ENCODE measurements at places on chromosomes 1 and 21.
A peak's percentile ranks its signal among the peaks of the same experiment; 100 is the strongest.

- no peak for DNase-seq
Measured at GRCh38 chr21:42582787-42583476, 69.3 kb downstream of the SLC37A1 start.

DNA sequence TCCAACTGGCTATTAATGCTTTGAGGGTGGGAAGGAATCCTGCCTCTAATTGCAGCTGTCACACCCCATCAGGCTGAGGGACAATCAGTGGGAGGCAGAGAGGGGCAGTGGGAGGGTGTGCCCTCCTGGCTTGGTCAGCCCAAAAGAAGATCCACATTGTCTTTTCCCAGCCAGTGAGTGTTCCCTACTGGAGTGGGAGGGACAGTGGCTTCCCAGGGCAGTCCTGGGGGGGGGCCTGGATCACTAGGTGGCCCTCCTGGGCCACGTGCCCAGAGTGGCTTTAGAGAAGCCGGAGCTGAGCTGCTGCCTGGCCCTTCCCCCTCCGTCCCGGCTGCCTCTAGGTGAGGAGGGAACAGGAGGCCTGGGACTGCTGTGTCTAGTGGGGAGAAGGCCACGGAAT lies 14.0 kb downstream of the INKA2 start:
- DNase-seq: no peak

DNA sequence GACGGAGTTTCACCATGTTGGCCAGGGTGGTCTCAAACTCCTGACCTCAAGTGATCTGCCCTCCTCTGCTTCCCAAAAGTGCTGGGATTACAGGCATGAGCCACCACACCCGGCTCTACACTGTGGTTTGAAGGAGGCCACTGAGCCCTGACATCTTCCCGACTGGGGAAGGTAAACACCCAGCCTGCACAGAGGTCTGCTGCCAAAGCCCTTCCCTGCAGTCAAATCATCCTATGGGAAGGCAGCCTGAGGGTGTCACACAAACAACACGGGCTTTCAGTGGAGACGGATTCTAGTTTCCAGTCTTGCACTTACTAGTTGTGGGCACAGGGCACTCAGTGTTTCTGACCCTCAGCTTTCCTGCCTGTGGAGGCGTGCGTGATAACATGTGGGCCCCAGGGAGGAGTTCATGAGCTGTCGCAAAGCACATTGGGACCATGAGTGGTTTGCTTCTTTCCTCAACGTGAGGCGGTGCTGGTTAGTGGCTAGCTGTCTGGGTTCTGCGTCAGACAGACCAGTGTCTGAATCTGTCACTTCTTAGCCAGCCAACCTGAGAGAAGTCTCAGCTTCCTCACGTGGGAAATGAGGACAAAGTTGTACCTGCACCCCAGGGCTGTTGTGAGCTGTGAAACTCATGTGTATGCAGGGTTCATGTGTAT lies 21.5 kb upstream of the OPRD1 start:
- no peak for DNase-seq

GRCh38 chr1:113552244-113552643 lies 161.9 kb downstream of the MAGI3 start:
- no peak for DNase-seq

DNA sequence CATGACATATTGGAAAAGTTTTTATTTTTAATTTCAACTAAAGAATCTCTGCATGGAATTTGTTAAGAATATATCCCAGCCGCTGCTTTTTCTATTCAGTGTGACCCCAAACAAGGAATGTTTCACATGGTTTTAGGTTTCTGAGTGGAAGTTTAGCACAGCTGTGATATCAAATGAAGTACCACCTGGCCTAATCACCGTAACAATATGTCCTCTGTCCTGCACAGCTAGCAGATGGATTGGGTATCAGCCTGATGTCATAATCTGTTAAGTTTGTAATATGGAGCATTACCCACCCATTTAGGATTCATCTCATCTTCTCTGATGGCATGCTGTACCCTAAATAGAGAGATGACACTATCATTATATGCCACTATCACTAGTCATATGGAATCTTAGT lies 963.7 kb upstream of the ADGRL2 start:
- no peak for DNase-seq

DNA sequence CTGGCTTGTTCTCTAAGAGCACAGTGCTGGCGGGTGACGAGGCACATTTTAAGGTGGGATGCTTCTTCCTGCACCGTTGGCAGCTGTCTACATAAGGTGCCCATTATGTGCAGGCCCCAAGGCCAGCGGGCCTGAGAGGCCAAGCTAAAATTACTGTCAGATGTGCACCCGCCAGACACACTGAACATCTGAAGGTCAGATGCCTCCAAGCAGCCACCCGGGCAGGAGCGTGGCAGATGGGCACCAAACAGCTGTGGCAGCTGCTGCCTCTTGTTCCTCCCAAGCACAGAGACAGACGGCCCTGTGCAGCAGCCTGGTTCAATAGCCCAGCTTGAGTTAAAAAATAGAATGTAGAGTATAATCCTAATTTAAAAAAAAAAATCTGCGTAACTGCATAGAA lies 211.9 kb upstream of the EDN2 start:
- DNase-seq: no peak

DNA sequence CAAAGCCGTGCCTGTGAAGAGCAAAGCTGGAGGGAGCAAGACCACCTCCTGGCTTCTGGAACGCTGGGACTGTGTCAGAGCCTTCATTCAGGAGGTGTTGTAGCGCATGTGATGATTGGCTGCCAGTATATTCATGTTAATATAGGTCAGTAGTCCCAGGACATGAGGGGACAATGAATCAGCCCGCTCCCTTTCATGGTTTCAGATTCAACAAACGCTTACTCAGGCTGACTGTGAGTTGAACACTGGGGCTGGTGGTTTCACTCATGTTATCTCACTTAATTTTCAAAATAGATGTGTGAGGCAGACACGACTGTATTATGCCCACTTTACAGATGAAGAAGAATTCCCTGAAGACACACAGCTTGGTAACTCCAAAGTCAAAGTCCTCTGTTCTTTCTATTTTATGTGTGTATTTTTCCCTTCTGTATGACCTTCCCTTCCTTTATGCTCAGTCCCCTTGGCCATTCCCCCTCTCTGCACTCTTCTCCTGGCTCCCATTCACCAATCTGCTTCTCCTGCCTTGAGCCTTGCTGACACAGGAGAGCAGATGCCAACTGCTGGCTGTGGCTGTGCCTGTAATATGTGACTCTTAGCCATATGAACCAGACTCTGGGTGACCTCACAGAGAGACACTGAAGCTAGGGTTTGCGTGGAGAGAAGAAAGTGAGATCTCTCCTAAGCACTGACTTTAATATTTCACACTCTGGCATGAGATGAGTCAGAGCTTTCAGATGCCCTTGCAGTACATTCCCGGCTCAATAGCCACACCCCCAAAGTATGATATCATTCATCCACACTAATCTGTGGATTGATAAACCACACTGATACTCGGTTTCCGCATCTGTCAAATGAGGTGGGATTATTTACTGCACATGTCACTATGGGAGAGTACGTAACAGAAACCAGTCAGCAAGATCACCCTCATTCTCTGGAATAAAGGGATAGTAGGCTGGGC lies 31.4 kb upstream of the KIRREL1 start:
- no peak for DNase-seq

DNA sequence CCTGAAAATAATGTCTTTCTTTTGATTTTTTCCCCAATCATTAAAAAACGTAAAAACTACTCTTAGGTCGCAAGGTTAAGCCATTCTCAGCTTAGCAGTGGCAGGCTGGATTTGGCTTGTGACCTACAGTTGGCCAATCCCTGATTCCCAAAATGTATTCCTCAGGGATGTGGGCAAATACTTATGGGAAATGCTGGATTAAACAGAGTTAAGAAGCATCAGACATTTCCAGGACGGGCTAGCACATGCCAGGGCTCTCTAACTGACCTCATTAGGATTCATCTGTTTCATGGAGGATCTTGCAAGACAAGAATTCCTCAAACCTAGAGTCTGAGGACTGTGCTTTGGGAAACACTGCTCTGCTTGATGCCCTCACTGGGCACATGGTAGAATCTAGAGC lies 982 bp upstream of the IL24 start:
- DNase-seq: no peak

DNA sequence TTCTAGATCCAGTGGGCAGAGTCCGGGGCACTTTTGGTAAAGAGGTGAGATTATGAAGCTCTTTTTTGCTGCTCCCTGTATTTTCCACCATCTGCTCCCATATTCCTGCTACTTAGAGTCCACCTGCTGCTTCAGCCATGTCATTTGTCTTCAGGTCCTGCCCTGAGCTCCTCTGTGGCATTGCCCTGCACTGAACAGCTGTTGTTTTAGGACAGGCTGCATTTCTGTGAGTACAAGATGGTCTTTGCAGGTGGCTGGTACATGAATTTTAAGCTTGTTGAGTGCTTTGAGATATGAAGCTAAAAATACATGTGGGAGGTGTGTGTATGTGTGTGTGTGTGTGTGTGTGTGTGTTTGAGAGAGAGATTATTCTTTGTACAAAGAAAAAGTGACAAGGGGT lies 21.9 kb downstream of the MT1HL1 start:
- DNase-seq: no peak

- no peak for DNase-seq
Measured at GRCh38 chr1:198848649-198849048, 209.8 kb downstream of the PTPRC start.

GRCh38 chr1:108643492-108644335 lies 17.2 kb downstream of the HENMT1 start:
- peak; percentile 46 for DNase-seq

DNA sequence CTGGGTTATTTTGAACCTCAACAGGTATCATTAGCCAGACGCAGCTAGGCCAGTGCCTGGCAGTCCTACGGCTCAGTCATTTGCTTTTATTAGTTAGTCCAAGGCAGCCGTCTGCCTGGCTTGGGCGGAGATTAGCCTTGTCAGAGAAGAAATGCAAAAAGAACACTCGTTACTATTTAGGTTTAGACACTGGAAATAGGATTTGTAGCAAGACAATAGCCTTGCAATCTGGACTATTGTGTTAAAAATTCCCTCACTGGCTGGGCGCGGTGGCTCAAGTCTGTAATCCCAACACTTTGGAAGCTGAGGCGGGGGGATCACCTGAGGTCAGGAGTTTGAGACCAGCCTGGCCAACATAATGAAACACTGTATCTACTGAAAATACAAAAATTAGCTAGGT lies 11.0 kb upstream of the PRKCZ start:
- DNase-seq: no peak

GRCh38 chr1:145711213-145711651 lies 4.1 kb upstream of the PDZK1 start:
- DNase-seq: no peak

- DNase-seq: no peak
Measured at GRCh38 chr1:171611306-171611705, 10.7 kb upstream of the MYOCOS start.

GRCh38 chr1:234709473-234710228 lies 99.7 kb upstream of the IRF2BP2 start:
- no peak for DNase-seq

- no peak for DNase-seq
Measured at GRCh38 chr1:94095744-94096469, 25.0 kb downstream of the ABCA4 start.

DNA sequence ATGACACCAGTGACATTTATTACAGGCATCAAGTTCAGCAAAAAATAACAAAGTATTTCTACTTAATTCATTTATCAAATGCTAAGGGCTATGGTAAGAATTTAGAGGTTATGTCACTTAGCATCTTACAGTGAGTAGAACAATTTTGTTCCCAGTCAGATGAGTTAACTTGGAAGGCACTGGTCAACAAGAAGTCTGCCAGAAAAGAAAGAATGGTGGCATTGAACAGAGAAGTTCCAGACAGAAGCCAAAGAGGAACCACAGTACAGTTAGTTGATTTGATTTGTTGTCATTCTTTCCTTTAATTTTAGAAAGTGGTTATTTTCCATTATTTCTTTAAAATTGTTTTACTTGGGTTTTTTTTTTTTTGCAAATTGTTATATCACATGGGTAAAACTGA lies 232.2 kb upstream of the PKN2 start:
- DNase-seq: no peak

GRCh38 chr1:101247404-101248287 lies 10.8 kb downstream of the S1PR1 start:
- DNase-seq: peak; percentile 55

DNA sequence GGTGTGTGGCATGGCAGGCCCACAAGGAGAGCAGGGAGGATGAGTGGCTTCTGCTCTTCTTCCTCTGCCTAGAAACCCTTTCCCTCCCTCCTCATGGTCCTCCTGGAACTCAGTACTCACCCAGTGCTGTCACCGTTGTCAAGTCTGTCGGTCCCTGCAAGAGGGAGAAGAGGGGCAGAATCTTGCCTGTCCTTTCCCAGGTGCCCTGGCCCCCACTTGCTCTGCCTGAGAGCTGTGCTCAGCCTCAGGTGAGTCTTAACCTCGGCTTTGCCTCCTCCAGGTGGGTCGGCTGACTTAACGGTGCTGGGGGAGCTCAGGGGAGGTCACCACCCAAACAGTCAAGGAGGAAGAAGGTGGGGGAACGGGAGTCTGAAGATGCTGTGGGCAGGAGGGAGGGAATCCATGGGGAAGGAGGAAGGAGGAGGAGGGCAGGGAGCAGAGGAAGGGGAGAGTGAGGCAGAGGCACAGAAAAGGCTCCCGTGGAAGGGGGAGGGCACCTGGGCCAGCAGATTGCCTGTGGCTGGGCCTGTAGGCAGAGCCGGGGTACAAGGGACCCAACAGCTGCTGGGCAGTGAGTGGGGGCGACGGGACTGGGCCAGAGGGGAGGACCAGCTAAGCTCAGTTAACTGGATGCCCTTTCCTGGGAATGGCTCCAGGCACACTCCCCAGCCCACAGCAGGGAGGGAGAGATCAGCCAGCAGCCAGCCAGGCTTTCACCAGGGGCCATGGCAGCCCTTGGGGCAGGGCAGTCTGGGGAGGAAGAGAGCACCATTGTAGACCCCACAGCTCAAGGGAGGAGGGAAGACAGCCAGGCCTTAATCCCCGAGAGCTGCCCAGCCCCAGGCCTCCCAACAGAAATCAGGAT lies 26.3 kb downstream of the CTNNBIP1 start:
- no peak for DNase-seq

GRCh38 chr1:233652526-233652925 lies 38.6 kb downstream of the KCNK1 start:
- DNase-seq: no peak

- peak; percentile 86 for DNase-seq
Measured at GRCh38 chr1:226643611-226644540, 95.2 kb downstream of the ITPKB start.

- DNase-seq: no peak
Measured at GRCh38 chr1:200038325-200038980, 10.9 kb downstream of the NR5A2 start.

Data from germinal center (tissue), 1 donor.